ENCODE measurements at places on chromosomes 1 and 21.

DNA sequence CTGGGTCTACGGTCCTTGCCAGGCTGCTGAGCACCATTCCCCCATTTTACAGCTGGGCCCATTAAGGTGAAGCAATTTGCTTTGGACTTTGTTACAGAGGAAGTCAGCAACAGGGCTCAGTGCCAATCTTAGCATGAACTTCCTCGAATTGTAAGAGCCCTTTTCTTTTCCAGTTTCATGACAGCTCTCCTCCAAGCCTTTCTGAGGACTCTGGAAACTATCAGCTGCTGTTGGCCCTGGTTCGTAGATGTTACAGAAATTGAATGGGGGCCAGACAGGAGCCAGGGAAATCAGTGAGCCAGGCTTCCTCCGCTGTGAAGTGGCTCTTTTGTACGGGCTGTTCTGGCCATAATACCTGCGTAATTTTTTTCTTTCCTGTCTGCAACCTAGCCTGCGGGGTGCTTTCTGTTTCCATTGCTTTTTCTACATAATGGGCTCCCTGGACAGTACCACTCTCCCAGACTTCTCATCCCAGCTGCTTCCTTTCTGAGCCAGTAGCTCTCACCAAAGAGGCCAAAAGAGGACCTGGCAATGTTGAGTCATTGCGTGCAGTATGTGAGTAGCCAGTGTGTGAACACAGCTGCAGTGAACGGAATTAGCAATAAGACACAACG lies 386.3 kb downstream of the DISC1 start:
- no peak for DNase-seq

GRCh38 chr1:30744060-30744756 lies 13.4 kb downstream of the LAPTM5 start:
- no peak for DNase-seq

DNA sequence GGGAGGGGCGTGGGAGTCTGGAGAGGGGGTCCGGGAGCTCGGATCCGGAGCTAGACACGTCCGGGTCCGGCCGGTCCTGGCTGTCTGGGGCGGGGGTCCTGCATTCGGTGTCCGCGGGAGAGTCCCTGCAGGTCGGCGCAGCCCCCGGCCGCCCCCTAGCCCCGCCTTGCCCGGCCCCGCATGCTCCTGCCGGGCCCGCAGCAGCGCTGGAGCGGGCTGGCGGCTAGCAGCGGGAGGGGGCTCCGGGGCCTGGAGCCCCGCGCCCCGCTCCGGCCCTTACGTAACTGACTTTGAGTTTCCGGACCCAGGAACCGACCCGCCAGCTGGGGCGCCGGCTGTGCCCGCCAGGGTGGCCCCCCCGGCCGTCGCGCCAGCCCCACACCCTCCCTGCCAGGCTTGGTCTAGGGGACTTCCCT lies 26.9 kb upstream of the EPB41 start:
- DNase-seq, result no peak

- no peak for DNase-seq
Measured at GRCh38 chr1:204495078-204495753, 611 bp upstream of the PIK3C2B start.

- DNase-seq, result peak; percentile 49
Measured at GRCh38 chr1:231866392-231867331, 240.1 kb downstream of the DISC1 start.

GRCh38 chr1:119286587-119287181 lies 81.9 kb upstream of the HAO2 start:
- DNase-seq, result peak; percentile 53

DNA sequence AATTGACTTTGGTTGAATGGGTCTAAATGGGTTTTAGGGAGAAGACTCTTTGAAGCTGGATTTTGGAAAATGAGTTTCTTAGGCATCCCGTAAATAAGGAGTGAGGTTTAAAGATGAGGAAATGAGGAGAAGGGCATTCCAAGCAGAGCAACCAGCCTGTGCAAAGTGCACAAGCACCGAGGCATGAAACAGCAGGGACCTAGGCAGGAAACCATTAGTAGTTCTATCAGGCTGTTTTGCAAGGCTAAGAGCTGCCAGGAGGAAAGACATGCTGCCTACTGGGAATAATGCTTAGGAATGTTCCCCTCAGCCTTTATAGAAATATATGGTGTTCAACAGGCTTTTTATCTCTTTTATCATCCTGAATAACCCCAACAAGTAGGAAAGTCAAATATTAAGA lies 153.1 kb upstream of the FGGY start:
- DNase-seq, result no peak

GRCh38 chr1:31509124-31510072 lies 66.9 kb upstream of the TINAGL1 start:
- no peak for DNase-seq

DNA sequence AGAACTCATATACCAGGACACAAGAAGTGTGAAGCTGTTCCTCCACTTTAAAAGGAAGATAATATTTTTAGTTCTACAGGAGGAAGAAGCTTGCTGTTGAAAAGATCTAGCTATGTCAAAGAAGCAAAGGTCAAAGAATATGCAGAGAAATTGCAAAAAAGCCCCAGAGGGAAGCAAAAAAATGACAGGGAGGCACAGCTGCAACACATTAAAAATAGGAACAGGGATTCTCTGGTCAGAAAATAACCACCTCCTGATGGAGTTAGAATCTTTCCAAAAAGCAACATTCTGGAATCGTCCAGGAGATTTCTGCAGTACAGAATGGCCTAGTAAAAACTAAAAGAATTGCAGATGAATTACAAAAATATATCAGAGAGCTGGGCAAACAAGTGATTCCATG lies 238.9 kb upstream of the PRMT6 start:
- DNase-seq, result no peak

- no peak for DNase-seq
Measured at GRCh38 chr1:64687725-64688327, 57.0 kb upstream of the RAVER2 start.

GRCh38 chr1:15154480-15155036 lies 1.0 kb downstream of the TMEM51 start:
- DNase-seq, result no peak

DNA sequence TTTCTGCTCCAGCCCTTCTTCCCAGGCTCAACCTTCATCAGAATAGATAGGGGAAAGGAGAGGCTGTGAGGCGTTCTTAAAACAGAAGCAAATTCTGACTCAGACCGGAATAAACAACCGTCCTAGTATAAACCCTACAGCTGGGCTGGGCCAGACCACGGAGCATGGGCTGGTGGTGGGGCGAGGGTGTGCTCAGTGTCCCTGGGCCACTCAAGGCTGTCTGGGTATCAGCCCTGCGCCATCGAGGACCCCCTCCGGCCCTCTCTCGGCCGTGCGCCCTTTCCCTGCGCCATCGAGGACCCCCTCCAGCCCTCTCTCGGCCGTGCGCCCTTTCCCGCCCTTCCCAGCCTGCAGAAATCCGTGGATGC lies 36.0 kb downstream of the CAPN2 start:
- no peak for DNase-seq

GRCh38 chr1:31799196-31799894 lies 16.5 kb downstream of the SPOCD1 start:
- no peak for DNase-seq

DNA sequence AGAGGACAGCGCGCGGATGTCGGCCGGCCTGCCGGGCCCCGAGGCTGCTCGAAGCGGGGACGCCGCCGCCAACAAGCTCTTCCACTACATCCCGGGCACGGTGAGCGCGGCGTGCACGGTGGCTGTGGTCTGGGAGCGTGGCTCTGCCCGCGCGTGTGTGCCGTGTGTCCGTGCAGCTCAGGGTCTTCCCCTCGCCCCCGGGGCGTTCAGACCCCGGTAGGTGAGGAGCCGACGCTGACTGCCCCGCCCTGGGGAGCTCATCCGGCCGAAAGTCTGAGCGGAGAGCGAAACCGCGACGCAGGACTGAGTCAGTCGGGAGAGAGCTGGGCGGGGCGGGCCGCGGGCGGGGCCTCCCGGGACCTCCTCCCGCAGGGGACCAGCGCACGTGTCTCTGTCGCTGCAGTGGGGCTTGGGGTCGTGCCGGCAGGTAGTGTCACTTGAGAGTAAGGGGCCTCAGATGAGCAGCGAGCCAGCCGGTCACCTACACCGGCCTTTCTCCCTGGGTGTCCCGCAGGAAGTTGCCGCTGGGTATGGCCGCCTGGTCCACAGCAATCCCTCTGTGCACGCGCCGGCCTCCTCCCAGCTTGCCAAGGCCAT lies 520 bp downstream of the PLEKHN1 start:
- peak; percentile 86 for DNase-seq

Measured in urothelium cell line (cell line).